ENCODE measurements at places on chromosomes 4 and X.

DNA sequence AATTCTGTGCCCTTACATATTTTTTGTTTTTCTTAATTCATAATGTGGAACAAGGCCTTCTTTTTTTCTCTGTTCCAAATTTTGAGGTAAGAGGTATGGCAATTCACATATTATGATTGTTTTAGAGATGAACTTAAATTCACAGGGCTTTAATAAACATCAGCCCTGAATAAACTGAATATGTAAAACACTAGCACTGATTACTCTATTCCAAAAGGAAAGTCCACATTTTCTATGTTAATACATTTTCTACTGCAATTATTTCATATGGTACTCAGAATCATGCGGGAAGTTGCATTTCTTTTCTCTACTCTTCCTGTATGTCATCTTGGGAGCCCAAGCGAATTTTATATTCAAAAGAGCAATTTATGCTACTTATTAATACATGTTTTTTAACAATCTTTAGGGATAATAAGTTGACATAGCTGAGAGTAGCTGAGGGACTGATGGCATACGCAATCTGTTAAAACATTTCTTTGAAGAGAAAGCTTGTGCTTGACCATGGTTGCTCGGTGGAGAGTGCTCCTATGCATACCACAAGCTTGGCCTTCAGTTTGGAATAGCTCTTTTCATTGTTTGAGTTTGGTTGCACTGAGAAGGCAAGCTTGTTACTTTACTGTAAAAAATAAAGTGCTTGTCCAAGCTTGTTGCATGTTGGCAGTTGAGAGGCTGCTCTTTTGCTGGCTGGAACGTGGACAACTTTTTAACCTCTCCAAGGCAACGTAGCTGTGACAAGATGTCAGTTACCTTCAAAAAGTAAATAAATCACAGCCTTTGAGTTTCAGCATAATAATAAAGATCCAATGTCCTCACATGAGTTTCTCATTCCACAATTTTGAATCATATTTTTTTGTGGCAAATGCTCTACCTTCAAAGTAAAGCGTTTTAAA lies 196.3 kb upstream of the SPRY1 start:
- DNase-seq = no peak

- no peak for DNase-seq
These were observed 105.1 kb upstream of the ADGRL3 start for GRCh38 chr4:61094854-61095598.

DNA sequence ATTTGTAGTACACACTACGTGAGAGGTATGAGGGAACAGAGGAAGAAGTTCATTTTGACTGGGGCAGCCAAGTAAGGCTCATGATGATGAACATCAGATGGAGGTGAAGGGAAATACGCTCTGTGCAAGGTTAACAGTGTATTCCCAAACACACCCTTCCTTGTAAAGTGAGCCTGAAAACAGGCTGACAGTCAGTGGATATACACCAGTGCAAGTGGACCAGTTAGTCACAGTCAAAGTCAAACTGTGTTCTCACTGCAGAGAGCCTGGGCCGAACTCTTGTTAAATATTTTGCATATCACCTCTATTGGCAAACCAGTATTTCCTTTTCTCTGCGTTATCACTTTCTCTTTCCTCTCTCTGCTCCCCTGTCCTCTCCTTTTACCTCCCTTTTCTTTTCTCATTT lies 23.4 kb upstream of the RHOH start:
- no peak for DNase-seq

DNA sequence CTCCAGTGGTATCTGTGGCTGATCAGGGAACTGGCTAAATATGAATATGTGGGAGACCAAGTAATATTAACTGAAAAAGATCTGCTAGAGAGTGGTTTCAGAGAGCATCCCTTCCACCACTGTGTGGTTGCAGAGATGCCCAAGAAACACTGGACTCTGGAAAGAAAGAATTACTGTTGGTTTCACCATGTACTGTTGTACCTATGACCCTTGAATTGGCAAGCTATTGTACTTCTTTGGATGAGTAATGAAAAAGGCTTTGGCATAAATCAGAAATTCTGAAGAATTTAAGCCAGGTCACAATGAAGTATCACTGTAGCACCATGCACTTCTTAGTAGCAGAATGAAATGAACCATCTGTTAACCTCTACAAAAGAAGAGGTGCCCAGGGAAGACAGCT lies 134.4 kb upstream of the INTU start:
- no peak for DNase-seq

DNA sequence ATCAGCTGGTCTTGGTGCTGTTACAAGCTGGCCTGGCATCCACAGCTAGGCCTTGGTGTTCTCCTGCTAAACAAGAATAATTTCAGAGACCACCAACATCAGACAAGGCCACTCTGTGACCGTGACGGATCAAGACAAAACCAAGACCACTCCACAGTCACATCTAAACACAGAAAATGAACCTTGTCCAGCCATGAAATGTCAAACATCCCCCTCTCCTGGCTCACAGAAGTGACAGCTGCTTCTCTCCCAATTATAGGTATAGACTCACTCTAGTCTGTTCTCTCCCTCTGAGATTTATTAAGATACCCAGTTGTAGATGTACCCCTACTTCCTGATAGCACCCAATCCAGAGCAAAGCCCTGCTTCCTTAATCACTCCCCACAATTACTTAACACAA lies 40.4 kb downstream of the EFHC2 start:
- no peak for DNase-seq

DNA sequence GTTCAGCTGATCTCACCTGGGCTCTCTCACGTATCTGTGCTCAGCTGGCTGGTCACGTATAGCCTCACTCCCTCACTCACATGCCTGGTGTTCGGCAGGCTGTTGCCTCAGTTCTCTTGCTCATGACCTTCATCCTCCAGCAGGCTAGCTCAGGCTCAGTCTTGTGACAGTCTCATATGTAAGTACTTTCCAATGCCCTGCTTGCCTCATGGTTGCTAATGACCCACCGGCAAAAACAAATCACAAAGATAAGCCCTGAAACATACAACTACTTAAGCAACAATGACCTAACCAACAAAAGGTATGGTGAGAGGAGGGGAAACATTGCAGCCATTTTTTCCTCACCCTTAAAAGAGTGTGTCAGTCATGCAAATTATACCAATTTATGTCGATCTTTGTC lies 25.0 kb downstream of the MEPE start:
- DNase-seq = no peak

GRCh38 chrX:43003204-43003565 lies 225.2 kb upstream of the PPP1R2C start:
- no peak for DNase-seq

- no peak for DNase-seq
These were observed 103.9 kb downstream of the DCAF12L1 start for GRCh38 chrX:126448681-126449080.

GRCh38 chr4:155809835-155810234 lies 51.0 kb downstream of the GUCY1B1 start:
- peak; percentile 58 for DNase-seq

GRCh38 chrX:112636951-112637581 lies 42.7 kb downstream of the LHFPL1 start:
- peak; percentile 74 for DNase-seq

- DNase-seq = no peak
These were observed 26.1 kb upstream of the ARSD start for GRCh38 chrX:2955281-2955680.

GRCh38 chrX:348461-349117 lies 30.0 kb upstream of the GTPBP6 start:
- no peak for DNase-seq

GRCh38 chr4:113978561-113979147 lies 793 bp downstream of the ARSJ start:
- no peak for DNase-seq

- peak; percentile 87 for DNase-seq
These were observed 119.0 kb upstream of the MYOZ2 start for GRCh38 chr4:119016636-119017035.

DNA sequence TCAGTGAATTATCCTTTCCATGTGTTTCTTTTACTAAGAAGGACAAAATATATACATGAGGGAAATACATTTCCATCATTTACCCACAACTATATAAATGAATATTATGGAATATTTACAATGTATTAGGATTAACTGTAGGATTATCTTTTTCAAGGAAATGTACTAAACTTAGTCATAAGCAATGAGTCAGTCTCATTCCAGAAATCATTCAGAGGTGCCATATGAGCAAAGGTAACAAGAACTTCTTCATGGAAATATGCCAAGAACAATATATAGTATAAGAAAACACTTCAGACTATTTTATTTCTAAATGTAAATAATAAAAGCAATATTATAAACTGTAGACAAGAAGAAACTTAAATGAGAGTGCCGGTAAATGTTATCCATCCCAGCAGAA lies 67.1 kb downstream of the USP38 start:
- DNase-seq = no peak

GRCh38 chr4:62003695-62004094 lies 803.6 kb downstream of the ADGRL3 start:
- no peak for DNase-seq

DNA sequence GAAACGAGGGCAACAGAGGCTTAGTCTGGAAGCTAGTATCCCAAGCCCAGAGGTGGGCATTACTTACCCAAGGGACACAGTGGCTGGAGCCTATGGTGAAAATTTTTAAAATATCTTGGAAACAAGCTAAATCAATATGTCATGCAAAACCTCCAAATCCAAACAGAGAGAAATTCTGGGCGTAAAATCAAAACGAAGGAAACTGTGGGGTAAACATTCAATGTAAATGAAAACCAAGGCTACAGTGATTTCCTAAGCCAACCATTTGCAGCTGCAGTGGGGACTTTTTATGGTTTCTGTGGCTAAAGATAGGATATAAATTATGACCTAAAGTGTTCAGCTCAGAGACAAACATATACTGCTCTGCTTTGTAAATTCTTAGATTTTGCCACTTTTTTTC lies 507.7 kb upstream of the DIAPH2 start:
- DNase-seq = no peak

GRCh38 chr4:145822581-145822980 lies 116.0 kb downstream of the ZNF827 start:
- no peak for DNase-seq

GRCh38 chr4:140152751-140153418 lies 1.1 kb downstream of the MAML3 start:
- no peak for DNase-seq

- no peak for DNase-seq
These were observed 30.1 kb upstream of the HGFAC start for GRCh38 chr4:3411676-3412075.

DNA sequence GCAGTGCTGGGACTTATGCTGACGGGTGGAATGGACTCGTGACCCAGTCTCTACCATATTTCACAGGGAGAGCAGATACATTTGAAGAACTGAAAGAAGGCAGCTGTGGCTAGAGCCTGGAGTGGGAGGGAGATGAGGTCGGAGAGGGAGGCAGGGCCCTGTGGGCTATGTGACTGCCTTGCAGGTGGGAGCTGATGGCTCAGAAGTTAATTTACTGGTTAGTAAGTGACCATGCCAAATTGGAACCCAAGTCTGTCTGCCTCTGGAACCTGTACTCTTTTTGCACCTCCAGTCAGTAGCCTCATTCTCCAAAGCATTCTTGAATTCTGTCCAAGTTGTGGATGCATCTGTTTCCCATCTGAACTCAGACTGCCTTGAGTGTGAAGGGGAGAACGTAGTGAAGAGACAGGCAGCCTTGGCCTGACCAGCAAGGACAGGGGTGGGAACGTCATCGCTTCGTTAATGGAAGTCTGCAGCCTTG lies 92.3 kb downstream of the REPS2 start:
- peak; percentile 16 for DNase-seq

DNA sequence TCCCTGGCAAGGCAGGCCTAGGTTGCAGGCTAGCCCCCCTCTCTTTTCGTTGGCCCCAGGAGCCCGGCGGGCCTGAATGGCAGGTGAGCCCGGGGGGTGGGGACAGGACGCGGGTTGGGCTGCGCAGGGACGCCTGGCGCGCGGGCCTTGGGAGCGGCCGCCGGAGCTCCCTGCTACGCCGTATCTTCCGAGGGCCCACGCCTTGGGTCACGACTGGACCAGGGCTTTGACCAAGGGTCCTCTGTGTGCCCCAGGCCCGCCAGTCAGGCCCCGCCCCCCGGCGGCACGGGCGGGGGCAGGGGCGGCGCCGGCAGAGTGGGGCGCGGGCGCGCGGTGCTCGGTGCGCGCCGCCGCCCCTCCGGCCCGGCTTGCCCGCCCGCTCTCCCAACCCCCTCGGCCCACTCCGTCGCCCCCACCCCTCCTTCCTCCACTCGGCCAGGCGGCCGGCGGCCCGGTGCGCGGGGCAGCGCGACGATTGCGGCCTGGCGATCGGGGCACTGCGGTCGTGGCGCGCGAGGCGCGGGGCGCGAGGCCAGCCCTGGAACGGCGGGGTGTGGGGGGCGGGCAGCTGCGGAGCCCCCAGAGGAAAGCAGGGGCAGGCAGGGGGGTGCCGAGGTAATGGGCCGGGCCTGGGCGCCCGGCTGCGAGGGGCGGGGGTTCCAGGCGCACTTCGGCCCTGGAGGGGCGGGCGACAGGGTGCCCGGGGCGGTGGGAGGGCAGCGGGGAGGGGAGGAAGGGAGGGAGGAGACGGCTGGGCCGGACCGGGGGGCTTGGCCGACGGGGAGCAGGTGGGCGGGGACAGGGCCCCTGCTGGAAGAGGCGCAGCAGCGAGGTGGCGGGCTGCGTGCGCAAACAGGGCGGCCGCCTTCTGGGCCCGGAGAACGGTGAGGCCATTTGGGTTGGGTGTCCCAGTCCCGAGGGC lies at the start of gene PRRG3:
Gene PRRG3, plus strand, starts transcription at position 798 of the 922 bp plus-strand sequence. CDS start 3,357 bp downstream, outside the sequence.
- no peak for DNase-seq

DNA sequence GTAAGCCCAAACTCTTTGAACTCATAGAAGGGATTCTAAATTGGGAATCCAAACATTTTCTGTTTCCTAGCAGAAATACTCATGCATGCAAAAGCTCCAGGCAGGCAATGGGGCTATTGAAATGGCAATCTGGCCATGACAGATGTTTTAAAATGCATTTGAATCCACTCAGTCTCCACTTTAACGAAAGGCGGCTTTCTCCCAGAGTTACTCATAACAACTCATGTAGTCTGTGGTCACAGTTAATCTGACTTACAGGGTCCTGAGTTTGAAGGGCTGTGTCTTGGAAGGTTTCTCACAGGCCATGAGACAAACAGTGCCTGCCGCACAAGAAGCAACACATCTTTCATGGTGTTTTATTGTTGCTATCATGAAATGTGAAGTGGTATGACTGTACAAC lies 185.7 kb downstream of the AMELX start:
- no peak for DNase-seq

DNA sequence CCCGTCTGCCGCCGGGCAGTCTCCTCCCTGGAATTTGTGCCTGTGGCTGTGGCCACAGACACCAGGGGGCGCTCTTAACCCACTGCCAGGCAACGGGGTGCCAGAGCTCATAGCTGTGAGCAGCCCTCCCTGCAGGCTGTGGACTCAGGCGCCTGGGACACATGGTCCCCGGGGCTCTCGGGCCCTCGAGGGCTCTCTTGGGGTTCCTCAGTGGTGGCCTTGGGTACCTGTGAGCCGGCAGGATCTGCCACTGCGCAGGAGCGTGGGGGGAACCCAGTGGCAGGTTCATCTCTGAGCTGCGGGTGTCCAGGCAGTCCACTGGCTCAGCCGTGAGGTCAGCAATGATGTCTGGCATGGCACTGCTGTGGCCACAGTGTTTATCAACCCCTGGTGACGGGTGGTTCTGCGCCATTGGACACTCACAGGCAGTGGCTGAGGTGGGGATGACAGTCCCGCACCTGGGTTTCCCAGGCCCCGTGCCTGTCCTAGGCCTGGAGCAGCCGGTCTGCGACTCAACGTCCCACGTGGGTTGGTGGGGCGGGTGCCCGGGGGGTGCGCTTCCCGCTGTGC lies 37.2 kb downstream of the PCGF3 start:
- DNase-seq = no peak
